ENCODE measurements at places on chromosomes 4 and X. TPM values are rescaled to one million over a fixed set of nuclear protein-coding genes. Genes with fewer than 3 reads are reported as not detected.
A peak's percentile ranks its signal among the peaks of the same experiment; 100 is the strongest.

DNA sequence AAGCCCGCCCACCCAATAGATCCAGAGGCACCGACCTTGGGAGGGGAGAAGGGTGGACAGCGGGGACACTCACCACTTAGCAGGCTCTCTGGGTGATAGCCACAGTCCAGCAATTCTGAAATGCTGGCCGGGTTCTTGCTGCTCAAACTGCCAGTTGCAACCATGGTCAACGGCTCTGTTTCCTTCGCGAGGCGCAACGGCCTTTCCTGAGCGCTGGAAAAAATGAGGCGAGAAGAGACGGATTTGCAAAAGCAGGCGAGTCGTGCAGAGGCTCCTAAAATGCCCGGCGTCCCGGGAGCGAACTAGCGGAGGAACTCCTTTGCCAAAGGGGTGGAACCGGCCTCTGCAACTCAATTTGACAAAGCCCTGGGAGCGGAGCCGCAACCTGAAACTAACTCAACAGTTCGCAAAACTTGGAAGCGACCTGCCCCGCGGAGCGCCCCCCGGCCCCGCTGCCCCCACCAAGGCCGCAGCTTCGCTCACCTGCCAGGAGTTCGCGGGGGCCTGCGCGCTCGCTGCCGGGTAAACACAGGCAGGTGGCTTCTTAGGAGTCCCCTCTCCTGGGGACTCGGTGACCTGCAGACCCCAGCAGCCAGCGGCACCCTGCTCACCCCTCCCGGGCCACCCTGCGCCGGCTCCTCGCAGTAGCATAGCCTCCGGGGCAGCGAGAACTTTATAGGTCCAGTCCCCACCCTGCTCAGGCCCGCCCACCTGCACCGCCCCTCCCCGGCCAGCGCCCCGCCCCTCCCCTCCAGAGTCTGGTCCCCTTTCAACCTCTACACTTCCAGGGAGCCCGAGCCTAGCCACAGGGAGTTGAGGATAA lies at the start of gene DDIT4L:
Gene DDIT4L (minus strand): TSS at position 649 of the 823 bp plus-strand sequence. CDS start 485 bp downstream, at position 164.
- H3K27me3 ChIP-seq = peaks cover 26% of the 10 kb centered on the region
- peak; percentile 27 for DNase-seq
- H3K4me3 ChIP-seq = peak within 1 kb of the TSS; percentile 52

DNA sequence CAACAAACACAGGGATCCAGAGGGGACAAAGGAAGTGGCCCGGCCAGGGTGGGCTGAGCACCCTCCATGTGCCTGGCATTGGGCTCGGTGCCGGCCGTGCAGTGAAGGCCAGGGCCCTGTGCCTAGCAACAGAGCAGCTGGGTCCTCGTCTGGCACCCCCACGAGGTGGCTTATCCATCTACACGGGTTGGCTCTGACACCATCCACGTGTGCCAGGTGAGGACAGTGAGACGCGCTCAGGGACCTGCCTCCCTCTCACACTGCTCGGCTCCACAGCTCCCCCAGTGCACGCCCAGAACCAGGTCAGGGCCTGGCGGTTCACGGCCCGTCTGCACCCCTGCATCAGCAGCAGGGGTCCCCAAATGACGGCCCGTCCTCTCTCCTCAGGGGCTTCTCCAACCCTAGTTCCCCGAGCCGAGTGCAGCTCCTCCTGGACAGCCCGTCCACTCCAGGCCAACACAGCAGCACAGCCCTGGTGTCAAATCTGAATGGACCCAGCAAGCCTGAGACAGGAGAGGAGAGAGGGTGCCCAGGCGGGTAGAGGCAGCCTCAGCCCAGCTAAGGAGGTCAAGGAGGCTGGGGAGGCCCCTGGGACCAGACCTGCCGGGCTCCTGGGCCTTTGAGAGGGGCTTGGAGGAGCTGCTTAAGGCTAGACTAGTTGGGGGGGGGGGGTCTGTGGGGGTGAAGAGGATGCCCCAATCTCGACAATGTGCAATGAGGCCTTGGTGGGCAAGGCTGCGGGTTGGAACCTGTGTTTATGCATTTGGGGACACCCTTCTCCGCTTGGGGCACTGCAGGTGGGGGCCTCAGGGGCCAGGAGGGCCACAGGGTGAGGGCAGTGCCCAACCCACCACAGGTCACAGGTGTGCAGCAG lies 113.6 kb downstream of the FAM53A start:
- DNase-seq = no peak
- no peaks in the 10 kb centered on the region for H3K36me3 ChIP-seq
- H3K4me3 ChIP-seq = no peak overlapping the region
- no peaks in the 10 kb centered on the region for H3K27me3 ChIP-seq
- H3K27ac ChIP-seq = no peak overlapping the region

DNA sequence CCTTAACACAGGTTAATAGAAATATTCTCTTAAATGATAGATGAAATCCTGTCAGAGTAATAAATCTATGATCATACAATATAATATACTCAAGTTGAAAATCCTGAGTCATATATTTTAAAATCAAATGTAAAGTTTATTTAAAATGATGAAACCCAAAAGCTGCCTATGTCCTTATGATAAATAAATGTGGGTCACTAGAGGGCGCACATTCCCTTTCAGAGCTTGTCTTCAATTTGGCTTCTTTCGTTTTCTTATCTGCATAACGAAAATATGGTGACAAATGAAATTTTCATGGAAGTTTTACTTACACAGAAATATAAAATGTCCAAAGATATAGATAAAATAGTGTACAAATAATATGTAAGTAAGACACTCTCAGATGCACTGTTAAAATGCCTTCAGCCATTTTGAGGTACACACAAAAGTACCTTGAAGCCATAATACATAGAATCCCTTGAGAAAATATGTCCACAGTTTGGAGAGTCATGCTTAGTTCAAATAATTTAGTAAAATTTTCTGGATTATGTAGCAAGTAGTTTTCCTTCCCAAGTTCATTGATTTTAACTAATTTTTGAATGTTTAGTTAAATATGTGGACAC lies 680.4 kb downstream of the DMD start:
- no peaks in the 10 kb centered on the region for H3K4me1 ChIP-seq
- no peaks in the 10 kb centered on the region for H3K27me3 ChIP-seq
- H3K36me3 ChIP-seq = no peaks in the 10 kb centered on the region
- H3K4me3 ChIP-seq = no peak overlapping the region
- peak; percentile 2 for DNase-seq

DNA sequence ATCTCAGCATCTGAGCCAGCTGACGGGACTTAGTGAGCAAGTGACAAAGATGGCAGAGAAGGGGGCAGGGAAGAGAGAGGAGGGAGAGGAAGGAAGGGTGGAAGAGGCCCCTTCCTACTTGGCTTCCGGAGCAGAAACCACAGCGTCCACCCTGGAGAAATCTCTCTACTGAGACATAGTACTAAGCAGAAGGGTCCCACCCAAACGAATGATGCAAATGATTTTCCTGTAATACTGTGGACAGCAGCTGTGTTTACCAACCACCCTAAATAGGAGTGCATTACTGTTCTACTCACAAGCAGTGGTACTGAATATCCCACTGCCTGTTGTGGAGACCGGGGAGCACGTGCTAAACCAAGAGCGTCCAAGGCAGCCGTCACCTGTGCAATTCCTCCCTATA lies 29.4 kb downstream of the DTHD1 start:
- DNase-seq = no peak
- no peak overlapping the region for H3K27ac ChIP-seq
- H3K27me3 ChIP-seq = no peaks in the 10 kb centered on the region
- no peaks in the 10 kb centered on the region for H3K36me3 ChIP-seq
- peaks cover 11% of the 10 kb centered on the region for H3K4me1 ChIP-seq
- peak overlapping the region; percentile 7 for H3K4me3 ChIP-seq

GRCh38 chr4:154573190-154573870 lies 10.5 kb downstream of the FGB start:
- no peak overlapping the region for H3K27ac ChIP-seq
- H3K36me3 ChIP-seq = no peaks in the 10 kb centered on the region
- no peak overlapping the region for H3K4me3 ChIP-seq
- no peak for DNase-seq
- H3K4me1 ChIP-seq = no peaks in the 10 kb centered on the region

GRCh38 chr4:53234111-53234510 lies 131.8 kb downstream of the SCFD2 start:
- H3K36me3 ChIP-seq = no peaks in the 10 kb centered on the region
- no peak overlapping the region for H3K4me3 ChIP-seq
- no peak for DNase-seq
- no peaks in the 10 kb centered on the region for H3K4me1 ChIP-seq

- peaks cover 4% of the 10 kb centered on the region for H3K36me3 ChIP-seq
- no peak for DNase-seq
- H3K4me1 ChIP-seq = peaks cover 51% of the 10 kb centered on the region
- no peak overlapping the region for H3K4me3 ChIP-seq
Measured at GRCh38 chr4:2803624-2804448, 11.0 kb downstream of the SH3BP2 start.

- H3K4me1 ChIP-seq = no peaks in the 10 kb centered on the region
- no peak overlapping the region for H3K4me3 ChIP-seq
- DNase-seq = no peak
- H3K27me3 ChIP-seq = no peaks in the 10 kb centered on the region
- H3K27ac ChIP-seq = no peak overlapping the region
- H3K36me3 ChIP-seq = no peaks in the 10 kb centered on the region
Measured at GRCh38 chr4:91448668-91449330, 855.0 kb upstream of the GRID2 start.

DNA sequence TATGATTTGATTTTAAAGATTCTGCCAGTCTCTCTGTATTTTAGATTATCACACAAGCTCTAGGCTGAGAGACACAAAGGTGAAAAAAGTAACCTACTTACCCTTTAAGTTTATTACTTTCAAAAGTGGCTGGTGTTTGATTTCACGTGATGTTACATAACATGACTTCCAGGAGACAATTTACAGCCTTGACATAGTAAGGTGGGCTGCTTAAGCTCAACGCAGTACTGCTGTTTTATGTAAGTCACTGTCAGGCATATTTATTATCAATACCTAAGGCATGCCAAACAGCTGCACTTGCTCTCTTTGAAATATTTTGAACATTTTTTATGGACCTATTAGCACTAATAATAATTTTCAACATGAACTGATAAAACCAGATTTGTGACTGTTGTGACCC lies 451.5 kb upstream of the FAM241A start:
- no peaks in the 10 kb centered on the region for H3K27me3 ChIP-seq
- no peak overlapping the region for H3K27ac ChIP-seq
- no peaks in the 10 kb centered on the region for H3K36me3 ChIP-seq
- no peak for DNase-seq

GRCh38 chr4:181437895-181438294 lies 805.3 kb upstream of the TENM3 start:
- H3K27ac ChIP-seq = no peak overlapping the region
- DNase-seq = no peak
- H3K27me3 ChIP-seq = no peaks in the 10 kb centered on the region

DNA sequence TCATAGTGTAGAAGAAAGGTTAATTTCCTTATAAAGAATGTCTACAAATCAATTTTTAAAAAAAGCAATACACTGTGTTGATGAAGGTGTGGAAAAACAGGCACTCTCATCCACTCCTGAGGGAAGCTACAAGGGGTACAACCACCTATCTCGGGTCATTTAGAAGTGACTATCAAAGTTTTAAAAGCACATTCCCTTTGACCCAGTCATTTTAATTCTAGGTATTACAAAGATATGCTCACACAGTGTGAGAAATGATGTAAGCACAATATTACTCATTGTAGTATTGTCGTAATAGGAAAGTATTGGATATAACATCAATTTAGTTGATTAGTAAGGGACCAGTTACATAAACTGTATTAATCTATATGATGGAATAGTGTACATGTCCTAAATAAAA lies 7.4 kb upstream of the HCCS start:
- H3K4me3 ChIP-seq = no peak overlapping the region
- DNase-seq = no peak
- H3K27me3 ChIP-seq = no peaks in the 10 kb centered on the region
- no peaks in the 10 kb centered on the region for H3K36me3 ChIP-seq

DNA sequence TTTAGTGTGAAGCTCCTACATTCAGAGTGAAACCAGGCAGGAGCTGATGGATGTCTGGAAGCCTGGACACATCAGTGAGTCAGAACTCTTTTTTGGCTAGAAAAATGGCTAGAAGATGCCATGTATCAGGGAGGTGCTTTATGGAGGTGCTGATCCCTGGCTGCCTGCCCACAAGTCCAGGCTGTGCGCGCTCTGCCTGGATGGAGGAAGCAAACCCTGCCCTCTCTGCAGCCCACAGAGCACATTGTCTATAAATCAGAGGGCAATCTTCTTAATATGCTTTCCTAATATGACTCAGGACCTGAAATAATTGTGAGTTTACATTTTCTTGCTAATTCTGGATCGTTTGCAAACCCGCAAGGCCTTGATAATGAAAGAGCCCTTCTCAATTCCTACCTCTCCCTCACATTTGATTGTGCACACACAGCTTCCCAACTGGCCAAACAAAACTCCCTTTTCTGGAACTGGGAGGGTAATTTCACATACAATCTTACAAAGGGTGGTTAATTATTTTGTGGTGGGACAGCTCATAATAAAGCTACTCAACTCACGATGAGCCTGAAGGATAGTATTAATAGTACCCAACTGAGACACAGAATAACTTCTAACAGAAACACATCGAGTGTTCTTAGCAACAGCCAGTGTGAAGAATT lies 11.7 kb downstream of the MFAP3L start:
- H3K36me3 ChIP-seq = no peaks in the 10 kb centered on the region
- H3K27me3 ChIP-seq = no peaks in the 10 kb centered on the region
- no peak overlapping the region for H3K27ac ChIP-seq
- H3K4me3 ChIP-seq = no peak overlapping the region

- H3K27ac ChIP-seq = no peak overlapping the region
- no peak for DNase-seq
- peaks cover 17% of the 10 kb centered on the region for H3K36me3 ChIP-seq
- H3K27me3 ChIP-seq = no peaks in the 10 kb centered on the region
Measured at GRCh38 chr4:153582954-153583702, 101.0 kb upstream of the TLR2 start.

GRCh38 chrX:19514791-19515614 lies at the start of gene MAP3K15:
TSS of gene MAP3K15 (minus strand) at chrX:19515508. CDS start at chrX:19515261, 247 bp downstream.
- no peaks in the 10 kb centered on the region for H3K36me3 ChIP-seq
- peaks cover 35% of the 10 kb centered on the region for H3K27me3 ChIP-seq
- no peak for DNase-seq
- no peak within 1 kb of the TSS for H3K4me3 ChIP-seq

- no peaks in the 10 kb centered on the region for H3K36me3 ChIP-seq
- H3K4me3 ChIP-seq = no peak overlapping the region
- no peaks in the 10 kb centered on the region for H3K27me3 ChIP-seq
- no peak overlapping the region for H3K27ac ChIP-seq
- no peak for DNase-seq
Measured at GRCh38 chr4:17561195-17561909, 15.6 kb upstream of the LAP3 start.

DNA sequence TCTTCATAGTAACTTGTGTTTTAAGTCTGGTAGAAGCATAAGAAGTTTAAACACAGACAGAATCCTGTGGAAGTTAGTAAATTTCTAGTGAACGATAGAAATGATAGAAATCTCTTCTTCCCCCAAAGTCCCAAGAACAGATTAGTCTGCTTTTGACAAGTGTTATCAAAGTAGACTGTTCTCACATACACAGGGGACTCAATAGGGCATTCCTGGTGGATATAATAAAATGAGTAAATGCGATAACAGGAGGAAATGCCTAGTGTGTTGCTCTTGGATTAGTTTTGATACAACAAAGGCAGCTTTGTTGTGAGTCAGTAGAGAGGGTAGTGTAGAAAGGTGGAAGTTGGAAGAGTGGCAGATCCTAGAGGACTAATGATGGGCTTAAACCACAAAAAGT lies 43.5 kb downstream of the CLCN3 start:
- no peaks in the 10 kb centered on the region for H3K36me3 ChIP-seq
- H3K27me3 ChIP-seq = no peaks in the 10 kb centered on the region
- no peak overlapping the region for H3K27ac ChIP-seq

Gene POLA1
- total RNA-seq = 21.1 TPM

Gene DCAF4L1
- 0.09 TPM for total RNA-seq

Gene MAGEA1
- not detected for total RNA-seq

Gene FOXP3
- 1.9 TPM for total RNA-seq

Gene ARHGEF6
- 73.9 TPM for total RNA-seq

All from thymus (tissue), 14 donors.